Stimulated activated CD4-positive, alpha-beta T cell treated with anti-CD3 and anti-CD28 coated beads, Interleukin-1b, Interleukin-23, amount 100 ng/mL, for 24 hours (primary cell): ENCODE measurements at places on chromosomes 5 and 9.

DNA sequence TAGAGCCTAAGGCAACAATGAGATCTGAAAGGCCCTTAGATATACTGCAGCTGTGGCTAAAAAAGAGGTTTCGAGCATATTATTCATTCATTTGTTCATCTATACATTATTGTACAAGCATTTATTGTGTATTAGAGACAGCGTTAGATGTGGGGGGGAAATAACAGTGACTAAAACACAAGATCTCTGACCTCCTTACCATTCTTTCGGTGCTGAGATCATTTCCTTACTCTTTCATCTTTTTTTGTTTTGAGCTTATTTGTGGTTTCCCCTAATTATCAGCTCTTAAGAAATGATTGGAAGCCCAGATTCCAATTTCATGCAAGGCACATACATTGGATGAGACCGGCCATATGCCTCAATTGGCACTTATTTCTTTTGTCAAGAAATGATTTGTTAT is 113.2 kb downstream of the SEC61B start:
- no peak for DNase-seq

DNA sequence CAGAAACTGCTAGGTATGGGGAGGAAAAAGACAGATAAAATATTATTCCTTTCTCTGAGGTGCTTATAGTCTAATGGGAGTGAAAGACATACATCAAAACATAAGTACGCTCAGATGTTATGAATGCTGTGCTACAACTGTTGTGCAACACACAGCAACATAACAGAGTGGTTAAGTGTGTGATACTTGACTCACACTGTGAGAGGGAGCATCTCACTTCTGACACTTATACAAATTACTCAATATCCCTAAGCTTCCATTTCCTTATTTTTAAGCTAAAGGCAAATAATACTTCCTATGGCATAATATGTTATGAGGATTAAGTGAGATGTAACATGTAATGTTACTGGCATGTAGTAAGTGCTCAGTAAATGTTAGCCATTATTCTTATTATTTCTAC is 110.6 kb upstream of the FER start:
- no peak for DNase-seq

DNA sequence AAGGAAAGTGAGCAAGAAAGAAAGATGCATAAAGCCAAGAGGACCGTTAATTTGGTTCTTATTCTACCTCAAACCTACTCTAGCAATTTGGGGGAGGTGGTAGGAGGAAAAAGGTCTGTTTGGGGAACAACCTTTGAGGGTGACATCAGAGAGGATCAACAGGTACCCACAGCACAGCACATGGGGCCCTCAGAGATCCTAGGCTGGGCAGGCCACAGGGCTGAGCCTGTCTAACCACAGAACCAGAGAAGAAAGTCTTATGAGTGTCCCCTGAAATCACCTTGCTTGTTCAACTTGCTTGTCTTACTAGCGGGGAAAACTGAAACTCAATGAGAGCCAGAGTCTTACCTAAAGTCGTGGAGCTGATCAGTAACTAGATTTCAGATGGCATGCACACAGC is 385.2 kb downstream of the SPOCK1 start:
- DNase-seq: no peak

GRCh38 chr5:151718646-151719045 is 31.9 kb upstream of the SPARC start:
- DNase-seq: no peak

DNA sequence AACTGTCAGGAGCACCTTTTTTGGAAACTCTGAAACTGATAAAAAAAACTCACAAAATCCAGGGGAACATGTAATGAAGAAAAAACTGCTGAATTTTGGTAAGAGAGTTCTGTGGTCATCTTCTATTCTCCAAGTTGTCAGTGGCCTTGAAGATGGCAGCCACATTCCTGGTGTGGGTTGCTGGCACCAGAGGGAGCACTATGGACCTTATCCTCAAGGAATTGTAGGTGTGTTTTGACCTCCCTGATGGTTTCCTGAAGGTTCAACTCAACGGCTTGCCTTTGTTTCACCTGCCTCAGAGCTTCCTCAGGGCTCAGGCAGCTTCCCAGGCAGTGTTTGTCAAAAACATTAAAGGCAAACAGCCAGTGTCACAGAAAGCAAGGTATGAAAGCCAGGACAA is 2.2 kb upstream of the SLC38A9 start:
- no peak for DNase-seq

DNA sequence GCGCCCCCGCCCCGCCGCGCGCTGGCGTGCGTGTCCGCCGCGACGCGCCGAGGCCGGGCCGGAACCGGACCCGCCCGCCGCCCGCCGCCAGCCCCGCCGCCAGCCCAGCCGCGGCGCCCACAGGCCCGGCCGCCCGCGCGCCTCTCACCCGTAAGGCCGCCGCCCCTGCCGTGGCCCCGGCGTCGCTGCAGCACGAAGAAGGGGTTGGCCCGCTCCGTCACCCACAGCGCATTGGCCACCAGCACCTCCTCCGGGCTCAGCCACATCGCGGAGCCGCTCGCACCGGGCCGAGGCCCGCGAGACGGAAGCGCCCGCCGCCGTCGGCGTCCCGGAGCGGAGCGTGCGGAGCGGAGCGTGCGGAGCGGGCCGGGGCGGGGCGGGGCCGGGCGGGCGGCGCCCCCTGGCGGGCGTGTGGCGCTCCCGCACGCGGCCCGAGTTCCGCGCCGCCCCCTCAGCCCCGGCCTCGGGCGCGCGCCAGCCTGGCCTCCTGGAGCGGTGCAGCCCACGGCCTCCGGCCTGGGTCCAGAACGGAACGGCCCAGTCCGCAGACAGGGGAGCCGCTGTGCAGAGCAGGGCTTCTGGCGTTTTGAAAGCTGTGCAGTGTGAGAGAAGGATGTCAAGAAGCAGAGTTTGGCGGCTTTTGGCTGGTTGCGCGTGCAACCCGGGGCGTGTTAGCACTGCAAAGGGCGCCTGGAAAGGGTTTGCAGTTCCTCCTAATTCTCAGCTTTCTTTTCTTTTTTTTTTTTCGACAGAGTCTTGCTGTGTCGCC is at the start of gene TBC1D9B:
TBC1D9B (minus strand) TSS at position 342 of the 769 bp plus-strand sequence; CDS start at position 266, 76 bp downstream.
- DNase-seq: peak; percentile 23

DNA sequence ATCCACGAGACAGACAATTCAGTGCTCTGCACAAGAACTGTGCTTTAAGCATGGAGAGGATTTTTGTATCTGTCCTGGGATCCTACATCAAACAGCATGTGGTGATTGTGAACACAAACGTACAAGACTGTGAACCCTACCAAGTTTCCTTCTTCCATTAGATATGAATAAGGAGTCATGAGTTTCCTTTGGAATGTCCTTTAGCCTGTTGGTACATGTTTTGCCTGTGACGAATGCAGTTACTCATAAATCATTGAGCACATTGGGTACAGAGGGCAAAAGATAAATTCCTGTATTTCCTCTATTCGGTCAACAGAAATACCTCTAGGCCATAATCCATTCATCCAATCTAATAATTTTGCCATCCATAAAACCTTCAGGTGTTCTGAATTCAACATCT is 61.5 kb downstream of the FXN start:
- no peak for DNase-seq

- DNase-seq: no peak
Measured at GRCh38 chr9:124344291-124345050, 70.8 kb downstream of the PSMB7 start.

DNA sequence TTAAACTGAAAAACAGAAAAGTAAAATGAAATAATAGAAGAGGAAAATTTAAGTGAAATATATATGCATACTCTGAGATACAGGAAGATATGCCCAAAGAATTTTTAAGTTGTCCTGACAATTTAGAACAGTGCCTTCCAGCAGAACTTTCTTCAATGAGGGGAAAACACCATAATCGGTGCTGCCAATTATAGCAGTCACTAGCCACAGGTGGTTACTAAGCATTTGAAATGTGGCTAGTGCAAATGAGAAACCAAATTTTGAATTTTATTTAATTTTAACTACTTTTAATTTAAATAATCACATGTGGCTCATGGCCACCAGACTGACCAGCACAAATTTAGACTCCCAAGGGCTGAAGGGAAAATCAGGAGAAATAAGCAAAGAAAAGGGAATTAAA is 410.6 kb downstream of the RAB3C start:
- DNase-seq: no peak

- DNase-seq: no peak
Measured at GRCh38 chr5:33379757-33380156, 61.0 kb upstream of the TARS1 start.

DNA sequence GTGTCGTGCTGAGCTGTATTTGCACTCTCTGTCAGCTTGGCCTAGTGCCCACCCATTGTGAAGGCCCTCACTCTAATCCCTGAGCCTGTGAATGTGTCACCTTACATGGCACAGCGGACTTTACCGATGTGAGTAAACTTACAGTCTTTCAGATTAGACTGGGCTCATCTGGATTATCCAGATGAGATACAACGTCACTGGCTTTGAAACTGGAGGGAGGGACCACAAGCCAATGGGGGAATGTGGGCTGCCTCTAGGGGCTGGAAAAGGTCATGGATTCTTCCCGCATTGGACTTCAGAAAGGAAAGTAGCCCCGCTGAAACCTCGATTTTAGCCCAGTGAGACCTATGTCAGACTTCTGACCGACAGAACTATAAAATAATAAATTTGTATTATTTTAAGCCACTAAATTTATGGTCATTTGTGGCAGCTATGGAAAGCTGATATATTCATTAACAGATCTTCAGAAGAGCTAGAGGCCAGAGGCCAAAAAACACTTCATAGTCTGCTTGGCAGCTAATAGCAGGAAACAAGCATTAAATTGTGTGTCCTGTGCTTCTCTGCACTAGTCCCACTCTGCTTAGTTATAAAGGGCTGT is 139.0 kb upstream of the GAS1 start:
- DNase-seq: no peak

DNA sequence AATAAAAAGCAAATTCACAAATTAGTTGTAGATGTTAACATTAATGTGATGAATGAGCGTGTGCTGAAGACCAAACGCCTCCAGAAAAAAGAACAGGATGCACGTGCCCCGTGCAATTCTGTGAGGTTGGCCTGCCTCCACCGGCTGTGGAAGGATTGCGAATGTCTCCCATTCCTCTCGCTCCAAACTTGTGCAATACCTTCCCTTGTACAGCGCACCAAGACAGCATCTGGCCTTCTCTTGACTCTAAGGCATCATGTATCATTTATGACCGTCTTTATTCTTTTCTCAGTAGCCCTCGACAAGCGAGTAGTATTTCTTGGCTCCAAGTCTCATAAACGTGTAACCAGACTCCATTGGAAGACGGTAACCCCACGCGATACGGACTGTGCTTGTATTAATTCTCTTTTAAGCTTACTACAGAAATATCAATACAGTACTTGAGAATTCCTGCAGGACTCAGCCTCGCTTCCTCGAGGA is 1.5 kb upstream of the TESK1 start:
- no peak for DNase-seq

GRCh38 chr9:27003426-27004077 is 1.9 kb downstream of the LRRC19 start:
- DNase-seq: no peak

DNA sequence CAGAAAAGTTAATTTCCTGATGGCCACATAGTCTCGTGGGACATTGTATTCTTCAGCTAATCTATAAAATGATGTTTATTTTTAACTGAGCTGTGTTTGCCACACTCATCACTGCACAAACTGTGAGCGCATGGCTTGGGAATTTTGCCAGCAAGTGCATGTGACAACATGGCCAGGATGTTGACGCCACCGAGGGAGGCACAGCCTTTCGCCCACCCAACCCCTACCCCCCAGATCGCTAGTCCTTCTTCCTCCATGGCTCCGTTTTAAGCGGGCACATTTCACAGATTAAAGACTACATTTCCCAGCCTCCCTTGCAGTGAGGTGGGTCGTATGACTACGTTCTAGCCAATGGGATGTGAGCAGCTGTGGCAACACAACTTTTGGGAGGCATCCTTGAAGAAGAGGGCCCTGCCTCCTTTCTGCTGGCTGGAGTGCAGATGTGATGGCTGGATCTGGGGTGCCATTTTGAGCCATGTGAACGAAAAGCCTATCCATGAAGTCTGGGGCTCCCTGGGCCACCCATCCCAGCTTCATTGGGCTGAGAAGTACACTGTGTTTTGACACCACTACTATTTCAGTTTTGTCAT is 7.9 kb downstream of the NRARP start:
- DNase-seq: no peak

GRCh38 chr9:135275571-135276289 is 188.3 kb downstream of the OLFM1 start:
- DNase-seq: no peak

GRCh38 chr5:132378580-132378979 is 9.1 kb downstream of the SLC22A5 start:
- no peak for DNase-seq

GRCh38 chr9:100437860-100438805 is 11.2 kb downstream of the MSANTD3 start:
- peak; percentile 55 for DNase-seq

GRCh38 chr5:43554497-43554896 is 2.4 kb downstream of the PAIP1 start:
- no peak for DNase-seq

- DNase-seq: no peak
Measured at GRCh38 chr5:68646144-68646543, 430.6 kb downstream of the PIK3R1 start.

DNA sequence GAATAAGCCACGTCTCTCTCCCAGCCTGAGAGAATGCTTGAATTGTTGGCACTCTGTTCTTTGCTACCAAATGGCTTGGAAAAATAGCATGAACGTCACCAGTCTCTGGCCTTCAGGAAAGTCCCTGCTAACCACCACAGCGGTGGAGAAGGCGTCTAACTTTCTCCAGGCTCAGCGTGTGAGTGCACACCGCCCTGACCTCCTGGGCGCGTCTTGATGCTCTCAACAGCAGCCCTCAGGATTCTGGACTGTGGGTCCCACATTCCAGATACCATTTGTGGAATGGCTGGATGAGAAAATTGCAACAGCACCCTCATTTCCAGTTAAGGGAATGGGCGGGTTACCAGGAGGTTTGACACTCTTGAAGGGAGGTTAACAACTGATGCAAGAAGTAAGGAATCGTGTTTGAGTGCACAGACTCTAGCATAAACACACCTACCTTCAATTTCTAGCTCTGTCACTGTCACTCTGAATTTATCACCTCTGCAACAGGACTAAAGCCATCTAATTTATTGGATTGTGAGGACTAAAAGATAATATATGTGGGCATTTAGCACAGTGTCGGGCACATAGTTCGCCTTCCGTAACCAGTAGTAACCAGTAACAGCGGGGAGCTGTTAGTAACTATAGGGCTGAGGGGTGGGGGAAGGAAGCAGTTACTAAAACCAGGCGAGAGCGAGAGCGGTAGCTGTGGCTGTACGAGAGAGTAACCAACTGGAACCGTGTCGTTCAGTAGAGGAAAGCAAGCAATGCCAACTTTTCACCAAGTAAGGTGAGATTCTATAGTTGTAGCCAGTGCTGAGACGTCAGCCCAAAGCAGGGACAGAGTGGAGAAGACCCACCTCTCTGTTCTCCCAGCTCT is 807 bp upstream of the PLGRKT start:
- no peak for DNase-seq

GRCh38 chr9:18330401-18331309 is 143.3 kb upstream of the ADAMTSL1 start:
- DNase-seq: no peak
